ENCODE measurements at places on chromosomes 1 and 21.

GRCh38 chr1:73511038-73511437 is 686.9 kb downstream of the LRRIQ3 start:
- no peak for DNase-seq

DNA sequence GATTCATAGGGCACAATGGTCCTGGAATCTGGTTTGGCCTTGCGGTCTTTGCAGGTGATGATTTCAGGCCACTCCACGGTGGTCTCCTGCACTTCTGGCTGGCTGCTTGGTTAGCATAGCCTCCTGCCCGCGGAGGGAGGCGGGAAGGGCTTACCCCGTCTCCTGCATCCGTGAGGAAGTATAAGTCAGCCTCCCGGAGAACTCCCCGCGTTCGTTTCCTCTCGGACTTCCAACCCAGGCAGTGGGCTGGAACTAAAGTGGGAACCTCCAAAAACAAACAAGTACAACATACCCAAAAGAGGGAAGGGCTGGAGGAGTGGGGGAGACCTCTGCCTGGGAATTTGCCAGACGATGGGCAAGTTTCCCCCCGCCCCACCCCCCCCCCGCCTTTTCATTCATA is 939 bp upstream of the CCN1 start:
- DNase-seq, result no peak

- DNase-seq, result no peak
Observed at GRCh38 chr1:37483785-37484184, 9.4 kb downstream of the ZC3H12A start.

DNA sequence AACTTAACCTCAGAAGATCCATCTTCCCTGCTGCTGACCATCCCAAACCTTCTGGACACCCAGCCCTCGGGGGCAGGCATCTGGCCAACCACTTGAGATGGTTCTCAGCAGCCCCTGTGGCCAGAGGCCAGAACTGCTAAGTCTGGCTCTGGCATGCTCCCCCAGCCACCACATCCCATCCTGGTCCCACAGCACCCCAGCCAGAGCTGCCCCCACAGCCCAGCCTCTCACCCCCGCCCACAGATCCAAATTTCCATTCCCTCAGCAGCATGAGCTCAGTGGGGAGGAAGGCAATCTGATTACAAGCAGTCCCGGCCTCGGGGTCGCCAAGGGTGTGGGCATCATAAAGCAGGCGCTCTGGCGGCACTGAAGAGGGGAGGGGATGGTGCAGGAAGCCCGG is 45.6 kb downstream of the GLIS1 start:
- DNase-seq, result no peak

DNA sequence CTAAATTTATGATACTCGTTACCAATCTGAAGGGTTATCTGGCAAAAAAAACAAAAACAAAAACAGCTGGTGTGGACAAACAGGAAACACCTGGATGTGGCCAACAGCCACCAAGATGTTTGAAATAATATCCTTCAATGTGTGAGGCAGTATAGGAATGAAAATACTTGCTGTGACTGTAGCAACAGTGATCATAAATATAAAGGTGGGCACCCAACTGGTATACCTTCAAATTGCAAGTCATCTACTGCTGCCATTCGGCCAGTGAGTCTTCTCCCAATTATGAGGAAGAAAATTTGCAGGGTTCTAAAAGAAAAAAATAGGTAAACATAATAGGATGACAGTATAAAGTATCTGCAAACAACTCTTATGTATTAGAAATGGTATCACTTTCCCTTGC is 916 bp downstream of the YIPF1 start:
- no peak for DNase-seq

DNA sequence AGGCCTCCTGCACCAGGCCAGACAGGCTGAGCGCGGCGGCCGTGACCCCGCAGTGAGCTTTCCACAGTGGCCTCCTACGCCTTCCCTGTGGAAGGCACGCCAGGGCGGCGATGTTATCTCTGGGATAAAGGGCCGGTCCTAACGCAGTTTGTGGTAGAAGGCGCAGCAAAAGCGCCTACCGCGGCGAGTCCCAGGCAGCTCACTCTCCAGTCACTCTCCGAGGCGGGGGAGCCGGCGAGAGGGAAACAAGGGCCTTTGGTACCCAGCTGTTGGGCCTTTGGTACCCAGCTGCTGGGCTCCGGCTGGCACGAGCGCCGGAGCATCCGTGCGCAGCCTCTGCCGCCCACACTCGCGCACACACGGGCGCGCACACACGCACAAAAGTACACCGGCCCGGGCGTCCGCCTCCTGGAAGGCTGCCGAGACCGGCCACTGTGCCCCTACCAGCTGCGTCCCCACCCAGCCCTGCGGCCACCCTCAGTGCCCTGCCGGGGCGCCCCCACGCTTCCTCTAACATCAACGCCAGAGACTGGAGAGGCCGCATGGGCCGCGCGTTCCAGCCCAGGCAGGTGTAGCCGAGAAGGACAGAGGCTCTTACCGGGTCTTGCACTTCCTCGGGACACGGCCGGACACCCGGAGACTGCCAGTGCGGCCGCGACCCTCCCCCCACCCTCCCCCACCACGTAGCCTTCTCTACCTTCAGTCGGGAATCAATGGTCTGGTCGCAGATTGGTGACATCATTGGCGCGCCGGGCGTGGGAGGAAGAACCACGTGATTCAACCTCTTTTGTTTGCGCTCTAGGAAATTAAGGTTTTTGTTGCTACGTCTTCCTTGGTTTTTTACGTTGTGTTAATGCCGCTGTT is 19.5 kb upstream of the ADAR start:
- DNase-seq, result peak; percentile 93

DNA sequence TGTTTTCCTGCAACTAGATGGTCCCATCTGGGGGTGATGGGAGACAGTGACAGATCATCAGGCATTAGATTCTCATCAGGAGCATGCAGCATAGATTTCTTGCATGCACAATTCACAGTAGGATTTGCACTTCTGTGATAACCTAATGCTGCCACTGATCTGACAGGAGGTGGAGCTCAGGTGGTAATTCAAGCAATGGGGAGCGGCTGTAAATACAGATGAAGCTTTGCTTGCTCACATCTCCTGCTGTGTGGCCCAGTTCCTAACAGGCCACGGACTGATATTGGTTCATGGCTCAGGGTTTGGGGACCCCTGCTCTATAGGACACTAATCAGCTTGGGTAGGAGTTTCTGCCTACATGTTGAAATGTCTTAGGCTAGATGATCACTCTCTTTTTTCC is 320.0 kb downstream of the PRDM2 start:
- DNase-seq, result no peak

- DNase-seq, result no peak
Observed at GRCh38 chr1:149903836-149904491, 4.6 kb downstream of the BOLA1 start.

DNA sequence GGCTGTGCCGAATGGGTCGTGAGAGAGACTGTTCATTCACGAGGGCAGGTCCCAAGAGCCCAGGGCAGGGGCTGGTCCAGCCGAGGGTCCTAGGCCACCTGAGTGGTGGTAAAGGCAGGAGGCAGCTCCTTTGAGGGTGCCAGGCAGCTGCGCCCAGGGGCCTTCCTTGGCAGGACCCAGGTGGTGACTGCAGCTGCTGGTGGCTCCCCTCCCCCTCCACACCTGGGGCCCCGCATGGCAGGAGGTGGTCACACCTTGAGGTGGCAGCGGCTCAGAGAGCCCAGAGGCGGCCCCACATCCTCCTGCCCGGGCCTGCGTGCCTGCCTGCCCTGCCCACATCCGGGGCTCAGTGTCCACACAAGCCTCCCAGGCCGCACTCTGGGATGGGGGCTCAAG is 9.8 kb upstream of the PLCH2 start:
- DNase-seq, result no peak

- no peak for DNase-seq
Observed at GRCh38 chr1:228837817-228838716, 102.8 kb downstream of the RHOU start.

GRCh38 chr1:187054862-187055757 is 226.4 kb downstream of the PLA2G4A start:
- DNase-seq, result no peak

DNA sequence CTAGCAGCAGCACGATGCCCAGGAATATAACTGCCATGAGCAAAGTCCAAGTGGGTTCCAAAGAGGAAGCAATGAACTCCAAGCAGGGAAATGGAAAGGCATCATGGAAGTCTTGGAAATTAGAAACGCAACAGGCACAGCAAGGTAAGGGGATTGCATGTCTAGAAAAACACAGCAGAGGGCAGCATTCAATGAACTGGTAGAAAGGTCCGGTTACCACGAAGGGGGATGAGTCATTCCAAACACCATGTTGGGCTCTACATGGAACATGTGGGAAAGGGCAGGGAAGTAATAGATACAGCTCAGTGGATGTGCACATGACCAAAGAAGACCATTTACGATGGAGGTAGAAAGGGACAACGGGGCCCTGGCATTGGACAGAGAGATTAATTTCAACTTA is 36.4 kb downstream of the RXRG start:
- no peak for DNase-seq

DNA sequence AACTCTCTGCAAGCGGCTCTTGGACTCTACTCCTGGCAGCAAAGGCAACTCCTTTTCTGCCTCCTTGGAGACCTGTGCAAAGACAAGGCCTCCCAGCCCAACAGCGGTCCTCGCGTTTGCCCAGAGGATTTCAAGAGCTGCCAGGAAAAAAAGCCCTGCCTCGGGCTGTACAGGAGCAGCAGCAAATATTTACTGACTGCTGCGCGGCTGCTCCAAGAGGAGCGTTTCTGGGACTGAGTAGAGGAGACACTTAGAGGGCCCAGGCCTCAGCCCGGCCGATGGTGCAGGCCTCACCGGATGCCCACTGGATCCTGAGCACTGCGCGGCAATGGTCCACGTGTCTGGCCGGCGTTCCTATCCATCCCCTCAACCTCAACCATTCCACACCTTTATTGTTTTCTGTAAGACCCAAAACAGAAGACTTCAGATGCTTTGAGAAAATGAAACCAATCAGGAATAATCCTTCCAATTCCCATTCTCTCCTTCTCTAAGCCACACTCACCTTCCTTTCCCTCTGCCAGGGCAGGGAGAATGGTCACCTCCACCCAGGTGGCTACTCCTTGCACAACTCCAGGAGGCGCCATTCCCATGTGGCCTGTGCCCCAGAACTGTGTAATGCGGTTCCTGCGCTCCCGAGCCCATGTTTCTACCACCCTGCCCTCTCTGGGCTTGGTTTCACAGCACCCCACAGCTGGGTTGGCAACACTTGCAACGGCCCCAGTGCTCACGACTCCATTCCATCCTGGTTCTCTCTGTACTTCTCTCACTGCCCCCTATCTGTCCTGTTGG is 215.8 kb downstream of the TRABD2B start:
- no peak for DNase-seq

Measured in CD4-positive, alpha-beta T cell (primary cell).